Stimulated activated CD4-positive, alpha-beta T cell treated with anti-CD3 and anti-CD28 coated beads, Interleukin-4, amount 100 ng/mL, for 1 hour (primary cell): ENCODE measurements at places on chromosomes 6 and 20.
A peak's percentile ranks its signal among the peaks of the same experiment; 100 is the strongest.

- no peak for DNase-seq
Observed at GRCh38 chr20:11337361-11338130, 580.1 kb upstream of the BTBD3 start.

GRCh38 chr6:169720207-169720855 is 4.0 kb downstream of the PHF10 start:
- no peak for DNase-seq

GRCh38 chr6:85424981-85425380 is 24.9 kb upstream of the NT5E start:
- DNase-seq, result no peak

GRCh38 chr6:80527552-80528052 is 421.1 kb downstream of the BCKDHB start:
- no peak for DNase-seq

DNA sequence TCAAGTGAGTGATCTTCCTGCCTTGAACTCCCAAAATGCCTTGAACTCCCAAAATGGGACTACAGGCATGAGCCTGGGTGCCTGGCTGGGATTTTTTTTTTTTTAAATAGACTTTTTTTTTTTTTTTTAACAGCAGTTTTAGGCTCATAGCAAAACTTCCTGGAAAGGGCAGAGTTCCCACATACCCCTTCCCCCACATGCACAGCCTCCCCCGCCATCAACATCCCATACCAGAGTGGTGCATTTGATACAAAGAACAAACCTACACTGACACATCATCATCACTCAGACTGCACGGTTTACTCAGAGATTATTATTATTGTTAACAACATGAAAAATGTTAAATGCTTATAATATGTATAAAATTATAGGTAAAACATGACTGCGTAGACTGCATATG is 26.0 kb downstream of the UQCC1 start:
- no peak for DNase-seq

- no peak for DNase-seq
Observed at GRCh38 chr6:118320652-118321051, 227.4 kb upstream of the PLN start.

GRCh38 chr6:6256886-6257285 is 63.6 kb downstream of the F13A1 start:
- no peak for DNase-seq

GRCh38 chr20:32132911-32133549 is 23.5 kb downstream of the TM9SF4 start:
- no peak for DNase-seq

GRCh38 chr20:36645353-36645752 is 643 bp downstream of the SLA2 start:
- DNase-seq, result peak; percentile 13

- DNase-seq, result no peak
Observed at GRCh38 chr20:46705378-46705729, 4.1 kb upstream of the SLC2A10 start.

GRCh38 chr6:25628471-25629197 is 23.4 kb upstream of the SCGN start:
- no peak for DNase-seq

DNA sequence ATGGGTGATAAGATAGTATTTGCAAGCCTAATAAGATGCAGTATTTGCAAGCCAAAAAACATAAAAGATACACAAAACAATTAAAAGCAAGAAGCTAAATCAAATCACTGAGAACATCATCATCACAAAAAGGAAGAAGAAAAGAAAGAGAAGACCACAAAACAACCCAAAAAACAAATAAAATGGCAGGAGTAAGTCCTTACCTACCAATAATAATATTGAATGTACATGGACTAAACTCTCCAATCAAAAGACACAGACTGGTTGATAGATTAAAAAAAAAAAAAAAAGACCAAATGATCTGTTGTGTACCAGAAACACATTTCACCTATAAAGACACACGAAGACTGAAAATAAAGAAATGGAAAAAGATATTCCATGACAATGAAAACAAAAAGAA is 37.7 kb downstream of the ECHDC1 start:
- no peak for DNase-seq

DNA sequence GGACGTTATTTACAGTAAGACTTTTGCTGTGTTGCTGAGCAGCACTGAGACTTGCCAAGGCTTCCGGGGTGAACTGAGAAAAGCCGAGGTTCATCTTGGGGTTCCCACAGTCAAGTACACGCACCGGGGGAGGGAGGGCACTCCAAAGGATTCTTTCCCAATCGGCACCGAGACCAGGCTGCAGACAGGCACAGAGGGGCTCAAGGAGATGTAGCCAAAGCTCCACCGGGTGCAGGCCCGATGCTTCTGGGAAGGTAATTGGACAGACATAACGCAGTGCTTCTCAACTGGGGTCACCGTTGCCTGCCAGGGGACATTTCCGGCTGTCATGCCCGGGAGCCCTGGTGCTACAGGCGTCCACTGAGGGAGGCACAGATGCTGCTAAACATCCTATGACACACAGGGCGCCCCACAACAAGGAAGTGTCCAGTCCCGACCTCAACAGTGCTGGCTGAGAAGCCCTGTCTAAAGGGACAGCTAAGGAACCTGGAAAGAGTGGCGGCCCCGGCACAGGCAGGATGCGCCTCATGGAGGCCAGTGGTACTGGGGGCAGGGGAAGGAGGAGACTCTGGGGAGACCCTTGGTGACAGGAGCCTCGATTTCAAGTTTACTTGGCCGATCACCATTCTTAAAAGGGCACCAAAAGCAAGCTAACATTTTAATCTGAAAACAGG is 92.9 kb downstream of the RAMACL start:
- DNase-seq, result no peak

DNA sequence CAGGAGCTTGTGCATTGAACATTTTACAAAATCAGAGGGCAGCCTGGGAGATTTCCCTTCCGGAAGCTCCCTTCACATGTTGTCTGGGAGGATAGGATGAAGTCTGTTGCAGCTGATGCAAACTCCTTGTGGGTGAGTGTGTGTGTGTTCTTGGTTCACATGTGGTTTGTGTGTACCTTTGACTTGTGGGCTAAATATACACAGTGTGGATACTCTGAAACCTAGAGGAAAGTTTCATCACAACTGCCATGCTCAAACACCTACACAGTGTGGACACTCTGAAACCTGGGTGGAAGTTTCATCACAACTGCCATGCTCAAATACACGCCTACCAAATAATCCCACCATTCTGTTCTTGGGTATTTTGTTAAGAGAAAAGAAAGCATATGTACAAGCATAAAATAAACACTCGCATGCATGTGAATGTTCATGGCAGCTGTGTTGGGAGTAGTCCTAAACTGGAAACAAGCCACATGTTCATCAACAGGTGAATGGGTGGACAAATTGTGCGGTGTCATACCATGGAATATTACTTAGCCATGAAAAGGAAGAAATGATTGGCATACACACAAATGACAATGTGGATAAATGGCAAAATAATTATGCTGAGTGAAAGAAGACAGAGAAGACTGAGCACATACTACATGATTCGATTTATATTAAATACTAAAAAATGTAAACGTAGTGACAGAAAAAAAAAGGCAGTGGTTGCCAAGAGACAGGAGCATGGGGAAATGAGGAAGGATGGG is 1.8 kb downstream of the SCP2D1 start:
- DNase-seq, result no peak

GRCh38 chr20:7437311-7437710 is 502.9 kb downstream of the HAO1 start:
- DNase-seq, result no peak

DNA sequence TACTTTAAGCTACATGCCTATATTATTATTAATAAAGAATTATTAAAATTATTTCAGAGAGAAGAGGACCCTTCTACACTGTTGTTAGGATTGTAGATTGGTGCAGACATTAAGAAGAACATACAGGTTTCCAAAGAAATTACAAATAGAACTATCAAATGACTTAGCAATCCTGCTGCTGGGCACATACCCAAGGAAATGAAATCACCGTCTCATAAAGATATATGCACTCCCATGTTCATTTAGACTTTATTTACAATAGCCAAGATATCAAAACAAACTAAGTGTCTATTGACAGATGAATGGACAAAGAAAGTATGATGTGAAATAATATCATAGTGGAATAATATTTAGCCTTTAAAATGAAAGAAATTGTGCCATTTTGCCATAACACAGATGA is 687.7 kb upstream of the POU3F2 start:
- no peak for DNase-seq

DNA sequence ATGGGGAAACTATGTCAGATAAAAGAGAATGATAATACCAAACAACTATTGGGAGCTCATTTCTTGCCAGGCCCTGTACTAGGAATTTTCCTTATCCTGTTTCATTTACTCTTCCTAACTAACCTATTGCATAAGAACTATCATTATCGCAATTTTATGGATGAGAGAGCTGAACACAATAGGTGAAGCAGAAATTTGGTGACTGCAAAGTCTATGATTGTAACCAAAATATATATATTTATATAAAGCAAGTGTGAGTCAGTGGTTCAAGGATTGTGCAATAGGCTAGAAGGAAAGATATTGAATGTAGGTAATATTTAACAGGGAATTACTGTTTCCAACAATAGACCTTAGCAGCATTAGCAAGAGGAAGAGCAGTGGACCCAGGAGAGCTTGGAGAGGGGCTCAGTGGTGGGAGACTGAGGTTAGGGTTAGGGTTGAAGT is 181.1 kb upstream of the TENT5A start:
- no peak for DNase-seq

DNA sequence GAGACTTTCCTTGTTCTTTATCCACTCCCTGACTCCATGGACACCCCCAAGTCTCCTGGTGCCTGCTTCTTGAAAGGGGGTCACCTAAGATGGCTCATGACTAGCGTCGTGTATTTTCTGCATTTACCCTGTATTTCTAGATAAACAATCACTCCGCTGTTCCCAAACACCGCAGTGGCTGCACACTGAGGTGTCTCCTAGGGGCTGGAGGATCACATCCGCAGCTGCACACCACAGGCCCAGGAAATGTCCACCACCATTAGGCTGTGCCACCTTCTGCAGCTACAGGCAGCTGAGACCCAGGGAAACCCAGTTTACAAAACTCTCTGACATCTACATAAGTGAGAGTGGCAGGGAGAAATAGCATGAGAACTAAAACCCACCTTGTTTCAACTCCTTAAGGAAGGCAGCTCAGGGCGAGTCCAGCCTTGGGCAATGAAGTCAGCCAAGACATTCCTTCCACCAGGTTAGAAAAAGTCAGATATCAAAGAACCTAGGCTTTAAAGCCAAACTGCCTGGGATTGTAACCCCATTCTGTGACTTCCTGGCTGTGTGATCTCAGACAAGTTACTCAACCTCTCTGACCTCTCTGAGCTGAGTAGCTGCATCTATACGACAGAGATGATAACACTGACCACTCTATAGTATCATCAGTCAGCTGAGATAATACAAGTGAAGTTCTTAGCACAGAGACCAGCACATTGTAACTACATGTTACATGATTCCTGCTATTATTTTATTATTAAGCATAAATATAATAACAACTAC is 102.2 kb downstream of the SNX5 start:
- no peak for DNase-seq

GRCh38 chr6:165186041-165186440 is 123.4 kb downstream of the C6orf118 start:
- DNase-seq, result no peak

GRCh38 chr6:36118550-36119107 is 11.7 kb upstream of the MAPK13 start:
- peak; percentile 45 for DNase-seq

GRCh38 chr6:36110863-36111262 is 19.4 kb upstream of the MAPK13 start:
- DNase-seq, result no peak

DNA sequence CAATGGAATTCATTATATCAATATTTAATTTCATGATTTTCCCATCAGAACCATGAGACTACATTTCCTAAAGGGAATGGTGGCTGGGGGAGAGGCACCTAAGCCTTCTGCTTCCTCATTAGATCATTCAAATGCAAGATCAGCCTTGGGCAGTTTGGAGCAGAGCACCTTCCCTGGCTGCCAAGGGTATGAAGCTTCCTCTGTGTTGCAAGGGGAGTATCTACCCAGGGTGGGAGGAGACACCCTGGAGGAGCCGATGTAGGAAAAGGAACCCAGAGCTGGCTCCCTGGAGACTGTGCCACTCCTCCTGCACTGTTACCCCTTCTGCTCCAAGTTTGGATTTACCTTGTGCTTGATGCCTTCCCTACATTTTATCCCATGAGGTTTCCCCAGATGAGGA is 299.7 kb upstream of the PRDM1 start:
- no peak for DNase-seq

- no peak for DNase-seq
Observed at GRCh38 chr6:34240329-34241248, 3.9 kb downstream of the HMGA1 start.

- DNase-seq, result no peak
Observed at GRCh38 chr6:139690007-139690406, 315.6 kb upstream of the CITED2 start.

DNA sequence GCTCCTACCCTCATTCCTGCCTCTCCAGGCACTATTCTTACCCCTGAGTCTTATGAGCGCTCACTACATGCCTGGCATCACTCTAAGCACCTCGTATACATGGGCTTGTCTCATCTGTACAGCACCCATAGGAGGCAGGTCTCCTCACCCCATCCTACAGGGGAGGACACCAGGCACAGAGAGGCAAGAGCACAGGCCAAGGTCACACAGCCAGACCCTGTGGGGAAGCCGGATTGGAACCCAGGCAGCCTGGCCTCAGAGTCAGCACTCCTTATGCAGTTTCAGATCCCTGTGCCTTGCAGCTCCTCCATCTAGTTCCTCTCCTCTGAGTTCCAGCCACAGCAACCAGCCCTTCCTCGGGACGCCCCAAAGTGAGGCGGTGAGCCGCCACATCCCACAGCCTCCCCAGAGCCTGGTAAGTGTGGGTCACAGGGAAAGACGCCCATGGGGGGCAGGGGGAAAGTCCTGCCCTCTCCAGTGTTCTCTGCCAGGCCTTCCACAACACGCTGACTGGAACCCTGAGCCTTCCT is 103.3 kb downstream of the NFATC2 start:
- DNase-seq, result no peak

- no peak for DNase-seq
Observed at GRCh38 chr6:139062932-139063646, 34.5 kb downstream of the ABRACL start.

- no peak for DNase-seq
Observed at GRCh38 chr6:1738558-1739081, 128.9 kb downstream of the FOXC1 start.

GRCh38 chr6:24226541-24226940 is 100.5 kb downstream of the NRSN1 start:
- DNase-seq, result no peak

DNA sequence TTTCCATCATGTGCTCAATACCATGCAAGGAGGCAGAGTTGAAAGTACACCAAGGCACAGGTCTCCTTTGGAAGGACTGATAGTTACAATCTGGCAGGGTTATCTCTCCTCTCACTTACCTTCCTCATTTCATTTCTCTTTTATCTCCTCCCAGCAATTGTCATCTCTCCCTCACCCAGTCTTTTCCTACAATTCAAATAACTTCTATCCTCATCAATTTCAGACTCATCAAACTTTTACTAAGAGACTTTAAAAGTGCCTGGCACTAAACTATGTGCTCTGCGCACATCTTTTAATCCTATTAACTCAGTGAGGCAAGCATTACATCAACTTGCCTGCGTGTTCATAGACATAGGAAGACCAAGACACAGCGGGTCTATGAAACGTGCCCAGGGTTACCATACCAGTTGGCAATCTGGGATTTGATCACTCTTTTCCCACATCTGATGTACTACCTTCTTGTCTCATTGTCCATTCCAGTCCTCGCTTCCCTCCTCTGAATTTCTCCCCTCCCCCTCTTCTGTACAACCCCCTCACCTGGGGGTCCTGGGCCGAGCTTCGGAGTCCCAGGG is 1.2 kb downstream of the VARS1 start:
- DNase-seq, result no peak
